ENCODE measurements at places on chromosomes 16 and 17. TPM values are rescaled to one million over a fixed set of nuclear protein-coding genes. Genes with fewer than 3 reads are reported as not detected.

Gene SPNS2
- 6.8 TPM for total RNA-seq

Gene PRSS21
- total RNA-seq: not detected

Gene KRT32
- not detected for total RNA-seq

Gene SEZ6L2
- 0.53 TPM for total RNA-seq

Gene ZP2
- not detected for total RNA-seq

Gene CTRB1
- total RNA-seq: not detected

Gene TRAF7
- total RNA-seq: 88.8 TPM

Gene CCDC144A
- 2.6 TPM for total RNA-seq

Gene TPSAB1
- total RNA-seq: not detected

Data from pulmonary artery endothelial cell (primary cell).